Thyroid gland (tissue), 4 donors: ENCODE measurements at places on chromosomes 4 and X.

GRCh38 chr4:138252551-138252950 lies 10.4 kb upstream of the SLC7A11 start:
- no peak for DNase-seq

GRCh38 chr4:2767705-2768074 lies 11.6 kb upstream of the TNIP2 start:
- DNase-seq: no peak

- no peak for DNase-seq
These were observed 26.5 kb downstream of the RASGEF1B start for GRCh38 chr4:81445196-81445595.

GRCh38 chr4:164304101-164304639 lies 449.8 kb upstream of the SMIM31 start:
- no peak for DNase-seq

GRCh38 chr4:5168891-5169290 lies 117.6 kb downstream of the STK32B start:
- no peak for DNase-seq
